Stimulated activated CD4-positive, alpha-beta T cell treated with anti-CD3 and anti-CD28 coated beads, TNF-alpha, amount 100 ng/mL, for 24 hours (primary cell): ENCODE measurements at places on chromosomes 7 and 10.

- DNase-seq: no peak
Observed at GRCh38 chr7:135930565-135931461, 46.3 kb downstream of the MTPN start.

DNA sequence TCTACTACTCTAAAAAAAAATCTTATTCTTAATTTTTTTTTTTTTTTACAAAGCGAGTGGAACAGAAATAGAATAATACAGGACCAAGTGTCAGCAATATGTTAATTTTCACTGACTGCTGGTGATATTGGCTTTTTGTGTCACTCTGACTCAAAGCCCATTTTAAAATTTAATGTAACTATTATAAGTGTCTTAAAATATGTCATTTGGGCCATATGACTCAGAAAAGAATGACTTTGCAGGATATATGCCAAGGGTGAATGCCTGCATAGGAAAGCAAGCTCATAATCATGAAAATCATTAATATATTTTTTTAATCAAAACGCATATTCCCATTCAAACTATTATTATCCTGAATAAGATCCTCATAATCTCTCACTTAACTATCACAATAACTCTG is 149.2 kb downstream of the GNAT3 start:
- DNase-seq: no peak

DNA sequence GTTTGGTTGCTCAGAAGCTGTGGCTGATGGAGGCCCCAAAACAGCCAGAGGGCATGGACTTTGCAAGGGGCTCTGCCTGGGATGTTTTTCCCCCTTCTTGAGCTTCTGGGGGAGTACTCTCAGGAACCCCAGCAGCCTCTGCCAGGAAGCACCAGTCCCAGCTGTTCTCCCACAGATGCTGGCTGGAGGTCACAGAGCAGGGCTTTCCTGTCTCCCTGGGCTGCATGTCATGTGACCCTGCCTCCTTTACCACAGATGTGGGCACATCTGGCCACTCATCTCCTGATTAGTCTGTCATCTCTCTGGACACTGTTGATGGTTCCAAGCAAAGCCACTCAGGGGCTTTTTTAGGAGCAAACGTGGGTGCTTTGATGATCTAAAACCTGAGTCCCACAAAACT is 136.7 kb downstream of the NEURL1 start:
- DNase-seq: no peak

DNA sequence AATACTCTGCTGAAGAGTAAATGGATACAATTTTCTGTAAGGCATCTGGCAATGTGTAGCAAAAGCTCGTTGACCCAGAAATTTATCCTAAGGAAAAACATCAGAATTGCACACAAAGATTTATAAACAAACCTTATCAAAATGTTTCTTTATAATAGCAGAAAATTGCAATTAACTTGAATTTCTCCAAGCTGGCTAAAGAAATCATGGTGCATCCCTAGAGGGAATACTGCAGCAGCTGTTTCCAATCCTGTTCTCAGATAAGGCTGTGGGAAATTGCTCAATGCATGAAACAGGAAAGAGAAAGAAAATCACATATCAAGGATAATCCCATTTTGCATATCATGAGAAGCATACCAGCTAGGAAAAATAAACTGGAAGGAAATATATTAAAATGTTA is 18.7 kb downstream of the TACR2 start:
- no peak for DNase-seq

GRCh38 chr7:5633161-5634106 is 148.0 kb downstream of the RNF216 start:
- DNase-seq: no peak

DNA sequence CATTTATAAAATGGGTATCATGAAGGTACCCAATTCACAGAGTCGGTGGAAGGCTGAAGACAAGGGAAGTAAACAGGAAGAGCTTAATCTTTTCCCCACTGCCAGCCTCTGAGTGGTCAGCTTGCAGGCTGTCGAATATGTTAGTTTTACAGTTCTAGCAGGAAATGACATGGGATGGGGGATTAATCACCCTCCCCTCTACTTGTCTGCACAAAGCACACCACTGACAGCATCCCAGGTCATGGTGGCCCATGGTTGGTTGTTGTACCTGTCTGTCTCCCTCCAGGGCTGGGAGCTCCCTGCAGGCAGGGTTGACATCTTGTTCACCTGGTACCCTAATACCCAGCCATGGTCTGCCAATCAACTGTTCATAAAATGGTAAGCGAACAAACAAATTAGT is 55.6 kb downstream of the GRB10 start:
- no peak for DNase-seq

DNA sequence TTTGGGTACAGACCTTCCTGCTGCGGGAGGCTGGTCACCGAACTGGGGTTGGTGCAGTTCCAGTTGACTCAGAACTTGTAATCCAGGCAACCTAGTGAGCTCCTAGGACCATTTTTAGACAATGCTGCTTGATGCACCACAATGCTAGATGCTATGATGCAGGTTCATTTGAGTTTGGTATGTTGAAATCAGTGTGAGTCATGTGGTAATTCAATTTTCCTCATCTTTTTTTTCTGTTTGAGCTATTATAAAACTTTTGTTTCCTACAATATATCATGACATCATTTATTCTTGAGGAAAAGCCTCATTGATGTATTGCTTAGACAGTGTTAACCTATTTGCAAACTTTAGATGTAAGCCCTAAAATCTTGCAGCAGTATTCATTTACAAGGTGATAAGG is 40.9 kb upstream of the MTPN start:
- DNase-seq: no peak

- no peak for DNase-seq
Observed at GRCh38 chr10:13716081-13717071, 129.6 kb downstream of the PRPF18 start.

- DNase-seq: no peak
Observed at GRCh38 chr10:131444286-131444685, 132.8 kb upstream of the TCERG1L start.

GRCh38 chr7:87552351-87552900 is 48.3 kb downstream of the ABCB1 start:
- DNase-seq: no peak

GRCh38 chr10:124911124-124912067 is 30.5 kb upstream of the ZRANB1 start:
- DNase-seq: no peak

DNA sequence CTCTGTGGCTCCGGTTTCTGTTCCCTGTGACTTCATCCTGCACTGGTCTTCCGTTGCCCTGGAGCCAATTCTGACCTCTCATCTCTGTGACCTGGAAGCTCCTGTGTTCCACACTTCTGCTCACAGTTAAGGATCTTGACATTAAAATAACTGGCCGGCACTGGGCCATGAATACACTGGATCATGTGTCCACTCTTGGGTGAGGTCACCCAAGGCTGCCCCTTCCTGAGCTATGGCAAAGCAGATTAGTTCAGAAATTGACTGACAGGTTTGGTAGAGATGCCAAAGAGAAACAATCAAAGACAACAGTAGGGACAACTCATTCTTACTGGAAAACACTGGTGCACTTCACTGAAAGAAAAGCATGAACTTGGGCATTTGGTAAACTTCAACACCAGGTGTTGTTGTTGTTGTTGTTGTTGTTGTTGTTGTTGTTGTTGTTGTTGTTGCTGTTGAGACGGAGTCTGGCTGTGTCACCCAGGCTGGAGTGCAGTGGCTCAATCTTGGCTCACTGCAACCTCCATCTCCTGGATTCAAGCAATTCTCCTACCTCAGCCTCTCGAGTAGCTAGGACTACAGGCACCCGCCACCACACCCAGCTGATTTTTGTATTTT is 36.7 kb upstream of the GRID1 start:
- no peak for DNase-seq

DNA sequence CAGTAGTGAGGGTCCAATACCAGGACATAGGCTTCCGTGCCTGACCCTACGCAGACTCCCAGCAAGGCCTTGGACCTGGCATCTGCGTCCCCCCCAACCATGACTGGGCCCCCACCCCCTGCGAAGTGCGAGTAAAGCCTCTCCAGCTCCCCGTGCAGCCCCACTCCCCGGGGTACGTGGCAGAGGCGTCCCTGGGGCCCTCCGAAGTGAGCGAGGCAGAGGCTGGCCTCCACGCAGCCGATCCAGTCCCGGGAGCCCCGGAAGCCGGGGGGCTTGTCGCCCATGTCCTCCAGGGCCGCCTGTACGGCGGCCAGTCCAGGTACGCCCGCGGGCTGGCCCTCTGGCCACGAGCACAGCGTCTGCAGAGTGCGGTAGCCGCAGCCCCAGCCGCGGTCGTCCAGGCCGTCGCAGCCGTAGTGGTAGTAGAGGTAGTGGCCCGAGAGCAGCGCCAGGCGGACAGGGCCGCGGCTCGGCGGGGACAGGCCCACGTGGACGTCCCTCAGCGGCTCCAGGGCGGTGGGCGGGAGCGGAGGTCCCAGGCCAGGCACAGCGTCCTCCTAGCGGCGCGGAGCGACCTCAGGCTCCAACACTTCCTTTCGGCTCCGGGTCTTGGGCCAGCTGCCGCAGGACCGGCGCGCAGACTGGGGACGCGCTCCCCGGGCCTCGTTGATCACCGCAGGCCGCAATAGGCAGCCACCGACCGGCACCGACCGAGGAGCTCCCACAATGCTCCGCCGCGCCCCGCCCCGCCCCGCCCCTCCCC is at the start of gene UFSP1:
UFSP1 (minus strand) TSS at position 728 of the 763 bp plus-strand sequence; CDS start at position 284, 444 bp downstream.
- no peak for DNase-seq

GRCh38 chr10:52805414-52806285 is 33.1 kb upstream of the MBL2 start:
- DNase-seq: no peak

GRCh38 chr7:50307368-50308032 is 3.0 kb downstream of the IKZF1 start:
- no peak for DNase-seq

DNA sequence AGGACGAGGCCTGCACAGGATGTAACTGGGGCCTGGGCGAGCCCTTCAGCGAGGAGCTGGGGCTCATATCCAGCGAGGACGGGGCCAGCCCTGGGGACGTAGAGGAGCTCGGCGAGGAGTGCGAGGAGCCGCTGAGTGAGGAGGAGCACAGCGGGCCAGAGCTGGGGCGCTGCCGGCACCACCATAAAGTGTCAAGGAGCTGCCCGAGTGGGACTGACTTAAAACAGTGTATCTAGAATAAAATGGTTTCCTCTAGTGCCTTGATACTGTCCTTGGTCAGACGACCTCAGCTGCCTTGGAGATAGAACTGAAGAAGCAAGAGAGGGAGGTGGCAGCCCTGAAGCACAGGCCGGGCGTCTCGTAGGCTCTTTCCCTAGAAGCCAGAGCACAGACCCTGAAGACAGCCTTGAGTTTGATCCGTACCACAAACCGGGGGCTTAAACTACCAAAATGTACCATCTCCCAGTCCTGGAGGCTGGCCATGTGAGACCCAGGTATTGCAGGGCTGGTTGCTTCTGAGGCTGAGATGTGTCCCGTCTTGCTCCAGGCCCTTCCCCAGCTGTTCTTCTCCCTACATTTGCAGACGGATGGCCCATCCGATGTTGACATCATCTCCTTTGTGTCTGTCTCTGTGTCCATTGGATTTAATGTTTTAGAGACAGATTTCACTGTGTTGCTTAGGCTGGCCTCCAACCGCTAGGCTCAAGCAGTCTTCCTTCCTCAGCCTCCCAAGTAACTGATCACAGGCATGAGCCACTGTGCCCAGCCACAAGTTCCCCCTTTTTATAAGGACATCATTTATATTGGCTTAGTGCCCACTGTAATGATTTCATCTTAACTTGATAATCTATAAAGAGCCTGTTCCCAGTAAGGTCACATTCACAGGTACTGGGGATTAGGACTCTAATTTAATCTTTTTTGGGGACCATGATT is 35.8 kb downstream of the DNAJB6 start:
- DNase-seq: no peak

DNA sequence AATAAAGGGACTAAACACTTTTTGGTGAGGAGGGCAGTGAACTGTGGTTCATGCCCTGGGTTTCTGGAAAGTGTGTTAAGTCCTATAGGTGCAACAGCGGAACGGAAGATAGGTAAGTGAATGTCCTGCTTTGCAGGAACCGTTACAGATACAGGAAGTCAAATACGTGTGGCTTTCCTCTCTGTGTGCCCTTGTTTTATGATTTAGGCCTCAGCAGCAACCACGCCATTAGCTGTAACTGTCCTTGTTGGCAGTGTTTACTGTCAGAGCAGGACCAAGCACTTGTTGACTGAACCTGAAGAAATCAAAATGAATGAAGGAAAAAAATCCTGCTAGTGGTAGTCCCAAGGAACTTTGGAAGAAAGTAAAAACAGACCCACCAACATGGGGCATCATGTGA is 150.3 kb downstream of the PIP4K2A start:
- no peak for DNase-seq

DNA sequence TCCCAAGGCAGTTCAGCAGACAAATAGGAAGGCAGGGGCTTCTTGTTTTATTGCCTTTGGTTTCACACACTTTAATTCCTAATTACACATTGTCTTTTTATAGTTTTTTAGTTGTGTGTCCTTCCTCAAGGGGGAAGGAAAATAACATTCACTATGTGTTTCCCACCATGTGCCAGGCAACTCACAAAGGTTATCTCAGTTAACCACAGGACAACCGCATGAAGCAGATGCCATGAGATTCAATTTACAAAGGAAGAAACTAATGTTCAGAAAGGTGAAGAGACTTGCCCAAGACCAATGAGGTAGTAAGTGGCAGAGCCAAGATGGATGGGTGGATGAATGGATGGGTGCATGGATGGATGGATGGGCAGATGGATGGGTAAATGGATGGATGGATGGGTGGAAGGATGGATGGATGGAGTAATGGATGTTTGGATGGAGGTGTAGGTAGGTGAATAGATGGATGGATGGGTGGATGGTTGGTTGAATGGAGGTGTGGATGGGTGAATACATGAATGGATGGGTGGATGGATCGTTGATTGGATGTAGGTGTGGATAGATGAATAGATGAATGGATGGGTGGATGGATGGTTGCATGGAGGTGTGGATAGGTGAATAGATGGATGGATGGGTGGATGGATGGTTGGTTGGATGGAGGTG is 77.9 kb downstream of the ARHGAP22 start:
- no peak for DNase-seq

- DNase-seq: no peak
Observed at GRCh38 chr7:105880571-105881330, 4.4 kb upstream of the ATXN7L1 start.

- no peak for DNase-seq
Observed at GRCh38 chr10:84473136-84473535, 144.7 kb downstream of the CCSER2 start.

GRCh38 chr7:83427884-83428283 is 221.1 kb downstream of the SEMA3E start:
- no peak for DNase-seq

DNA sequence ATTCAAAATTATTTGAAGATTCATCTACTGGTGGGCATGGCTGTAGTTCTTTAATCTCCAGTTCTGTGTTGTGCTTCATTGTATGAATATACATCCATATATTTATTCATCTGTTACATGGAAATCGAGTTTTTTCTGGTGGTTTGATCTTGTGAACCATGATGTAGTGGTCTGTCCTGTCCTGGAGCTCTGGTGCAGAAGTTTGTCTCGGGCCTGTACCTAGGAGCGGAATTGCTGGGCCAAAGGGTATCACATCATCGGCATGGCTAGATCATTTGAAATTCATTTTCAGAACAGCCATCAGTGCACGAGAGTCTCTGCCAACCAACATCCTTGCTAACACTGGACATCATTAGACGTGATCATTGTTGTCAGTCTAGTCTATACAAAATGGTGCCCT is 107.0 kb downstream of the ELFN1 start:
- DNase-seq: no peak

- DNase-seq: no peak
Observed at GRCh38 chr7:121012170-121012874, 23.8 kb downstream of the CPED1 start.
